ENCODE measurements at places on chromosomes 11 and 22.

- no peak for DNase-seq
Observed at GRCh38 chr22:27157666-27158370, 500.4 kb downstream of the MIAT start.

DNA sequence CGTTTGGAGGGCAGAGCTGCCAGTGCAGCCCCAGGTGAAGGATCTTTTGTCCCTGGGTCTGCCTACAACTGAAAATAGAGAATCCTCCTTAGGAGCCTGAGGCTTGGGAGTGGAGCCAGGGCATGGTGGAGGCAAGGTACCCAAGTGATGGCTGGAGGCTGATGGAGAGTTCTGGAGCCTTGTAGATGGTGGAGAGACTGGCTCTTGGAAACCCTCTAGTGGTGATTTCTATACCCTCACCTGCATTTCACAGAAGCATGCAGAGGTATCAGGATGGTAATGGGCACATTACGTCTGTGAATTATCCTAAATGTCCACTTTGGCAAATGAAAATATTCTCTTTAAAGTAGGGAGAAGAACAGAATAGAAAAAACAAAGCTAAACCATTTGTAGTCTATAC, 44.4 kb downstream of the INSC start:
- no peak for DNase-seq

- no peak for DNase-seq
Observed at GRCh38 chr11:21461701-21462100, 731.2 kb upstream of the ANO5 start.

- no peak for DNase-seq
Observed at GRCh38 chr11:104320097-104320496, 156.2 kb upstream of the PDGFD start.

DNA sequence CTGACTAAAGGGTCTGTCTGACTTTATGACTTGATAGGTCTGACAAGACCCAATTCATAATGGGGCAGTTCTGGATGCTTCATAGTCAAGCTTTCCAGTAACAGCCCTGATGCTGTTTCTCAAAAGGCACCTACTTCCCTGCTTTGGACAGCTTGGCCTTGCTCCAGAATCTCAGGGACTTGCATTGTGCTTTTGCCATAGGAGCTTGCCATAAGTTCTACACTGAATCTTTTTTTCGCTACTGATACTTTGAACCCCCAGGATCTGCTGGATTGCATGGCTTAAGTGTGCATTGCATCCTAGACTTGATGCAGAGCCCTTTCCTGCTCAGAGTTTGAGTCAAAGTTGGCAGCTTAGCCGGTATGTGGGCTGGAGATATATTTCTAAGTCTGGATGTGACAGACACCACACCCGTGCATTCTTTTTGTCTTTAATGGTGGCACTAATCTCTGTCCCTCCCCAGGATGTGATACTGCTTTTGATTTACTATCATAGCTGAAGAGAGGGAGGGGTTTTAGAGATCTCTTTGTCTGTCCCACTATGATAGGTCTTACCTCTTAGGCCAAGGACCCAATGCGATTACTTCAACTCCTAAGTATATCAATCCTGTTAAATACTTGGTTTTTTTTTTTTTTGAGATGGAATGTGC, 16.9 kb upstream of the SLC3A2 start:
- DNase-seq, result no peak

GRCh38 chr11:65329944-65330403, 3.7 kb upstream of the DPF2 start:
- peak; percentile 92 for DNase-seq

DNA sequence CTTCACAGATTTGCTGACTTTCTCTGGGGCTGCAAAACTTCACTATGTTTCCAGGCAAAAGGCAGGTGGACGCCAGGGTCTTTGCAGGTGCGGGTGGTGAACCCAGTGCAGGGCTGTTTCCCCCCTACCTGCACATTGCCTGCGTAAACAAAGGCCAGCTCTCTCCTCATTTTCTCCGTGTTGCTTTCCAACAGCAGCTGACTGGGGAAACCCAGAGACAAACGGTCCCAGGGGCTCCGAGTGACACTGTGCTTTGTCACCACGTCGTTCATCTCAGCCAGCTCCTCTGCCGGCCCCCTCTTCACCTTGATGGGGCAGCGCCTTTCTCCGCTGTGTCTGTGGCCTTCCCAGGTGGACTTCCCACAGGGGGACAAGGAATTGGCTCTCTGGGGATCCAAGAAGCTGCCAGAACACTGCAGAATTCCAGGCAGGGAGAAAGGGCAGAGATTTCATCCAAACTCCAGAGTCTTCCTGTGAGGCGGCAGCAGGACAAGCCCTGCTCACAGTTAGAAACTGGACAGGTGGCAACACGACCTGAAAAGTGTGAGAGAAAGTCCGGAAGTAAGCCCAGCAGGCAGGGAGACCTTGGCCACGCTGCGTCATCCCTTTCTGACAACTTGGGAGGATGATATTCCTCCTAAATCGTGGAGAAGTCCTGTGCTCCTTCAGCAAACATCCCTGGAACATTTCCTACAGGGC, 1493.7 kb downstream of the TBC1D22A start:
- no peak for DNase-seq

GRCh38 chr22:20414059-20414440, 20.1 kb downstream of the ZNF74 start:
- no peak for DNase-seq

- no peak for DNase-seq
Observed at GRCh38 chr22:19890502-19891316, 36.0 kb upstream of the GNB1L start.

DNA sequence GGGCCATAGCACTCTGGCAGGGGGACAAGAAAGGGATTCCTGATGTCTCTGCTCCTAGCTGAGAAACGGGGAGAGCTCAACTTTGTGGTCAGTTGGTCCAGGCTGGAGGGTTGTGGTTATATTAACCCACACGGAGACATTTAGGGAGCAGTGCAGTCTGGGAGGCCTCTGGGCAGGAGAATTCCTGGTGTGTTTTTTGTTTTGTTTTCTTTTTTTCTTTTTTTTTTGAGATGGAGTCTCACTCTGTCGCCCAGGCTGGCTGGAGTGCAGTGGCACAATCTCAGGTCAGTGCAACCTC, 88.0 kb upstream of the SHISAL1 start:
- no peak for DNase-seq

DNA sequence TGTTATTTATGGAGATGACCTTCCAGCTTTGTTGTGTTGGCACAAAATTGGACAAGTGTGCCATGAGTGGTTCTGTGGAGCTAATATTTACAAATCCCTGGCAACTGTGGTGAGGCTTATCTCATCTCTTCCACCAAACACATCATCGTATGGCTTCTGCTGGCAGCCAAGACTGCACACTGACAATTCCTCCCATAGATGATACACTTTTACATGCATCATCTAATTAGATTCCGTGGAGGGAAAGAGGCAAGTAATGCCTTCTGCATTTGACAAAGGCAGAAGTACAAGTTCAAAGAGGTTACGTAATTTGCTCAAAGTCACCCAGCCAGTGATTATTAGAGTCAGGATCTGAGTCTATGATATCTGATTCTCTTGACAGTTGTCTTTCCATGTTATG, 62.7 kb upstream of the KIRREL3 start:
- DNase-seq, result no peak

DNA sequence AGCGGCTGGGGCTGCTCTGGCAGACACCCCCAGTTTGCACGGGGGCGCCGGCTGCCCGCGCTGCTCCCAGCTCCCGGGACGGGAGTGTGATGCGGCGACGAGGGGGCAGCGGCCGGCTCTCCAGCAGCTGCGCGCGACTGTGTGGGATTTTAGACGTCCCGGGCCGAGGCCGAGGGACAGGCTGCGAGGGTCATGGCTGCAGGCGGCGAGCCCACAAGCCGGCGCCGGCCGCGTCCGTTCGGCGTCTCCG, 159 bp downstream of the FZD4 start:
- no peak for DNase-seq

DNA sequence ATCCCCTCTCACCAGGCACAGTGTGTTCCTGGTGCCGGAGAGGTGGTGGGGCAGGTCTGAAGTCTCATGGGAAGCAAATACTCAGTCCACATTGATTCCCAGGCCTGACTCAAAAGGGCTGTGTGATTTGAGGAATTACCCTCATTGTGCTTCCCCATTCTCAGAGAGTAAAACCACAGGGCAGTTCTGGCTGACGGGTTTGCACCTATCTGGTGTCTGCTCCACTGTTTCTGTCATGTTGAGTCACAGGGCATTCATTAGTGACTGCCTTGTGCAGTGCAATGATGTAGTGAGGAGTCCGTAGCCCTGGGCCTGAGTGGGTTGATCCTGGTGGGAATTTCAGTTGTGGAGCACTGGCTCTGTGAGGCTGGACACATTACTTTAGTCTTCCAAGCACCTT, 85.2 kb upstream of the ARHGAP20 start:
- peak; percentile 97 for DNase-seq

DNA sequence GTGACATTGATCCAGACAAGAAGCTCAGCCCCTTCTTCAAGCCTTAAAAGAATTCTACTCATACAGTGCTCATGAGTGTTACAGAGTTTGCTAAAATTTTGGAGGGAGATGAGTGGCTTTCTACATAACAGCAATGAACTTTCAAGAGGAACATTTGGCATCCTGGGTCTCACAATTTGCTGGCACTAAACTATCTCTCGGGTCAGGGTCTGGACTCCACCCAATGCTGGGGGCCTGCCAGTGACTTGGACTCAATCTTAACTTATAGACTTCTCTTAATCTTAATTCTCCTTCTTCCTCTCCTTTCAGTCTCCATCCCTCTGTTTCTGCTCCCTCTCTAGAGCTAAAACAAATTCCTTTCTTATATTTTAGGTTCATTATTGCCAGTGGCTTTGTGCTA, 317.9 kb downstream of the TMEM135 start:
- DNase-seq, result no peak

DNA sequence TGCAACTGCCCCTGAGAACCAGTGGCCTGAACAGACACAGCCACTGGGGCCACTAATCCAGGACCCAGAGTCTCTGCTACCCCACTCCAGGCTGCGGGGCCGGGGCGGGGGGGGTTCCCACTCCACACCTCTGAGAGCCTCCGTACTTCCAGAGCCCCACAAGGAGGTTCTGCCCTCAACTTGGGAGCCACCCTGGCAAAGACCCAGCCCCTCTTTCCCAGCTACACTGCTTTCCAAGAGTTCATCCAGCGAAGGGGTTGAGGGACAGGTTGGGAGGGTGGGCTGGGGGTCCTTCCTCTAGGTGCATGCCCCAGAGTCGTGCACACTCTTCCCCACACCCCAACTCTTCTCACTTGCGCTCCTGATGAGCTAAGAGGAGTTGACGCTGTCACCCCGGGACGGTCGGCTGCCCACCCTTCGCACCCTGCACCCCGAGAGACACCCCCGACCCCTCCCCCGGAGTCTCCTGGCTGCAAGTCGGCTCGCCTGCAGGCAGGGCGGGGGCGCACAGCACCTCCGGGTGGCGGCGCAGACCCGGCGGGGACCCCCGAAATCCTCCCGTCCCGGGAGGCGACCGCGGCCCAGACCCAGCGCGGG, 531 bp downstream of the RAB3IL1 start:
- no peak for DNase-seq

- peak; percentile 24 for DNase-seq
Observed at GRCh38 chr11:63985812-63986155, 454 bp upstream of the OTUB1 start.

- DNase-seq, result no peak
Observed at GRCh38 chr11:78219493-78220217, 30.9 kb downstream of the USP35 start.

DNA sequence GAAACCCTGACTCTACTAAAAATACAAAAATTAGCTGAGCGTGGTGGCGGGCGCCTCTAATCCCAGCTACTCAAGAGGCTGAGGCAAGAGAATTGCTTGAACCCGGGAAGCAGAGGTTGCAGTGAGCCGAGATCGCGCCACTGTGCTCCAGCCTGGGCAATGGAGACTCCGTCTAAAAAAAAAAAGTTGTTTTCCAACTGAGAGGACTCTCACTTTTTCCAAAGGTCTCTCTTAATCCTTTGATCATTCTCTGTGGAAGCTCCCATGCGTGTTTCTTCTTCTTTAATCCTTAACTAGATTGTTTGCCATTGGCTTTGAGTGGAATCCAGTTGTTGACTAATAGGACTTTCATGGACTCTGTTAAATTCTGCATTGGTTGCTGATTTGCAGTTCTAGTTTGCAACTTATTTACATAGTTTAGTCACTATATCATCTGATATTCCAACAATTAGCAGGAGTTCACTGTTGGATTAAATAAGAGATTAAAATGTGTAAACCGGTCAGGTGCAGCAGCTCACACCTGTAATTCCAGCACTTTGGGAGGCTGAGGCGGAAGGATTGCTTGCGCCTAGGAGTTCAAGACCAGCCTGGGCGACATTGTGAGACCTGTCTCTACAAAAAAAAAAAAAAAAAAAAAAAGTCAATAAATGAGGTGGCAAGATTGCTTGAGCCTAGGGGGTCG, 79.7 kb downstream of the C22orf31 start:
- DNase-seq, result no peak

DNA sequence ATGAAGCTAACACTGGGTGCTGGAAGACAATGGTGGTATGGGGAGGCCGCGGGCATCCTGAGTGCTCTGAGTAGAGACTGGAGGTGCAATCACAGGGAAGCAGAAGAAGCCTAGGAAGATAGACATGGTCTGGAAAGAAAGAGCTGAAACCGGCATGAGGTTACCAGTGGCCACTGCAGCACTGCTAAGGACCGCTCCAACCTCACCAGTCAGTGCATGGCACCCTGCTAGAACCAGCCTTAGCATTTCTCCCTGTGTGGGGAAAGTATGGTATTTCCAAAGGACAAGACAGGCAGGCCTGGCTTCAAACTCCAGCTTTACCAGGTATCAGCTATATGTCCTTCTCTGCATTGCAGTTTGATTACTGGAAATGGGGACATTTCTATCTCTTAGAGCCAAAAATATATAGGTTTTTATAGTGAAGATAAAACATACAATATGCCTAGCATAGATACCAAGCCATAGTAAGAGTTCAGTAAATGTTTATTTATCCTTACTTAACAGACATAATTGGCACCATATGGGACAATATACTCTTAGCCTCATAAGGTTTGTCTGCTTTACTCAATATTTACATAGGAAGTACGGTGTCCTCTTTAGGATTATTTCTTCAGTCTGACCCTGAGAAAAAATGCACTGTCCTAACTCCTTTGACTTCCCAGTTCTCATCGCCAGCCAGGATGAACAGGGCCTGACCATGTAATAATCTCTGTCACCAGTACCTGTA, 231.1 kb downstream of the TENM4 start:
- DNase-seq, result no peak

- DNase-seq, result no peak
Observed at GRCh38 chr11:105296806-105297205, 157.2 kb upstream of the CARD18 start.

DNA sequence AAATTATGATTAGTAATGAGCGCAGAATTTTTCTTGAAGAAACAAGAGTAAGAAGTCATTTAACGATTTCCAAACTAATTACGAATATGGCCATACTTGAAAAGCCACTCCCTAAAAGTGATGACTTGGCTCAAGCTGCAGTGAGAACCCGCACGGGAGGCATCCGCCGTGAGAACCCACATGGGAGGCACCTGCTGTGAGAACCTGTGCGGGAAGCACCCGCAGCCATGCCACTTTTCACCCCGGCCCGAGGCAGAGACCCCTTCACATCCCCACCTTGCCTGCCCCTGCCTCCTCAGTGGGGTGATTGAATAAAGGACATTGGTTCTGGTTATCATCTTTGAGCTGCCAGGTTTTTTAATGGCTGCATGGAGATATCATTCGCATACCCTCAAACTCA, 89.7 kb downstream of the BRD1 start:
- no peak for DNase-seq

Measured in inflammatory macrophage treated with lipopolysaccharide for 4 hours (primary cell).